ENCODE measurements at places on chromosomes 2 and 18.

GRCh38 chr2:149082079-149082478, 43.6 kb downstream of the LYPD6B start:
- DNase-seq, result no peak

DNA sequence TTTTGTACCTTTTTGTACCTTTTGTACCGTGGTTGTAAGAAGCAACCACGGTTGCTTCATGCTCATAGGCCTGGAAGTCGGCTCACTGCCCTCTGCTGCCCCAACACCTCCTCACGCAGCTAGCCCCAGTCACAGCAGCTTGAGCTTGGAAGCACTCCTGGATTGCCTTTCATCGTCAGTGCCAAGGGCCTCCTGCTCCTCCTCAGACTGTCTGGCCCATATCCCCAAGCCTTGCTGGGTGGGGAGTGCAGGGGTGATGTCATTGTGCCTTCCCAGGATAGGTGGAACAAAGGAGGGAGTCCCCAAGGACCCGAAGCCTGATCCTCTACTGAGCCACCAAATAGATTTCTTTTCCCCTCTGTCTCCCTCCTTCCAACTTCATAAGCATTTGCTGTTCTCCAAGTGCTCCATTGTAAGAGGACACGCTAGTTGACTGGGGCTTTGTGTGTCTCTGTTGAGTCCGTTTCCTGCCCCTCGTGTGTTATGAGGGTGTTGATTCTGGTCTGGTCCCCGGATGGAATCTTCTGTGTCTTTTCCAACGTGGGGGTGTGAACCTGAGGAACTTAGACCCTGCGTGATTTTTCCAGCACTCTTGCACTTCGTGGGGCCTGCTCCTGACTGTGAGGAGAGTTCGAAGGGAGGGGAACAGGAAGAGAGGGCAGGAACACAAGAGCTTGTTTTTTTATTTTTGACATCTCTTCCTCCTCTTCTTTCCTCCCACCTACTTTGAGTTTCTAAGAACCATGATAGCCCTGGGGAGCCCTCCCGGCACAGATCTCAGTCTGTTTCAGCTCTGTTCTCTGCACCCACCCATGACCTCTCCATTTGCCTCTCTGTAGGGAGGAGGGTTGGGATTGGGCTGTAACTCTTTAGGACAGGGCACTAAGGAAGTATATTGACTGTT, 127.2 kb upstream of the EML6 start:
- no peak for DNase-seq

GRCh38 chr2:11033114-11033513, 121.4 kb downstream of the KCNF1 start:
- DNase-seq, result no peak

GRCh38 chr18:39380866-39381265, 1815.3 kb upstream of the CELF4 start:
- no peak for DNase-seq

DNA sequence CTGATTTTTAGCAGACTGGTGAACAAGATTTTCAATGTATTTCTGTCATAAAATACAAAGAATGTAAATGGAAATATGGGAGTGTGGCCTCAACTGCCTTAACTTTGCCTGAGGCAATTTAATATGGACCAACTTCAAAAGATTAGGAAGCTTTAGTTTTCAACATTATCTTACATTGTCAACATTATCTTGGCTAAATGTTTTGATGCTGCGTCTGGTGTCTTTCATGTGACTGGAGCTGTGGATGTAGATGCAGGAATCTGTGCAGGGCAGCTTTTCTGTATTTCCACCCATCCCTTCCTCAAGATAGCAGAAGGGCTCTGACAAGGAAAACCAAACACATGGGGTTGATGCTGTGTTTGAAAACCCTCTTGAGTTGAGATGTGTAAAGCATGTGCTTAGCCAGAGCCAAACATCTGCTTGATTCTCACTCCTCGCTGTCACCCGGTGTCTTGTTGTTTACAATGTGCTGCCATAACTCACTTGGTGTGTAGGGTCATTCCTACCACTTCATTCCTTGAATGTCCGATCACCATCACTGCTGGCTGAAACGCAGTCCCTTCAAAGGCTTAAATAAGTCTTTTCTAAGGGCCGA, 33.0 kb downstream of the COPS8 start:
- no peak for DNase-seq

DNA sequence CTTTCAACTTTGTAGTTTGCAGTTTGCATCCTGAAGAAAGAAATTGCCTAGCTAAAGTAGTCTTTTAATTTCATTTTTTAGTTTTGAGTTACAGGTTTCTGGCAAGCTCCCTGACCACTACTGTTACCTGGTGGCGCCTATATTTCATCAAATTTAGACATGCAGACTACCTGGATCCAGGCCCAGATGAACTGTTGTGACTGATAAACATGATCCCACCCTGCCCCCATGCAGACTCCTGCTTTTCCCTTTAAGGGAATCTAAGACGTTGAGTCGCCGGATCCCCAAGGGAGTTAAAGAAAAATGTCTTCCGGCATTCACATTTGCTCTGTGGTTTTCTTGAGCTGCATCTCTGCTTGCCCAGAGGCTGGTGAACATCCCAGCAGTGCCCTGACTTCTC, 22.2 kb downstream of the METAP1D start:
- DNase-seq, result no peak

DNA sequence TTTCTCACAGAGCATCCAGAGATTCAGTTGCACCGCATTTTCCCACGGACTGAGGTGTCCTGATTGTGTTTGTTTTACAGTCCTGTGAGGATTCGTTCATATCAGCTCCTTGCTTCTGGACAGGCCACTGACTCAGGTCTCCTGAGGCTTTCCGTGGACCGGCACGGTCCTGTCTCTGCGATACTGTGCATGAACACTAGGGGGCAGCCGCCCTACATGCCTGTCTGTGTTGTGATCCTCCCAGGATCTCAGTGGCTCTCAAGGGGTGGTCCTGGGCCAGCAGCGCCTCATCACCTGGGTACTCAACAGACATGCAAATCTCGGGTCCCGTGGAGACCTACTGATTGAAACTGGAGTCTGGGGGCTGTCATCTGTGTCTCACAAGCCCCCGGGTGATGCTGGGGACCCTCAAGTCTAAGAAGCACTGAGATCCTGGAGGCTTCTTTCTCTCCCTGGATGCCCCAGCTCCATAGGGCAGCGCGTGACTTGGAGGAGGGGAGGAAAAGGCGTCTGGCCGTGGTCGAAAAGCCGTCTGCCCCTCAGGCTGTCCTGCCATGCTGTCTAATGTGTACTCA, 28.9 kb downstream of the IL1R2 start:
- peak; percentile 86 for DNase-seq

- DNase-seq, result no peak
Measured at GRCh38 chr2:54122939-54123338, 7.5 kb downstream of the ACYP2 start.

GRCh38 chr2:73050121-73050545, 21.4 kb downstream of the SFXN5 start:
- no peak for DNase-seq

DNA sequence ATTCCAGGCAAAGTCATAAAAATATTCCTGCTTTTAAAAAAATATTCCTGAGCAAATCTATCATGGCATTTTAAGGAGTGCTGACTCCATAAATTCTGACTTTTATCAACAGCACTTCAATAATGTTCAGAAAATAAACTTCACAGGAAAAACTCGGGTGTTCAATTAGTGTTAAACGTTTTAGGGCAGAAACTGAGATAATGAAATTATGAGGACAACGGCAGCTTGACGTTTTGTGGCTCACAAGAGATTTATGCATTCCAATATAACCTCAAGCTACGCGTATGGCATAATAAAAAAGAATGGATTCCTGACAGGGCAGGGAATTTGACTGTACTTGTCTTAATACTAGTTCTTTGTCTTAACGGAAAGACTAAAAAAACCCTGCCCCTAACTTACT, 133.2 kb downstream of the ICOS start:
- DNase-seq, result no peak

- no peak for DNase-seq
Measured at GRCh38 chr18:63315131-63315662, 4.4 kb downstream of the BCL2 start.
